ENCODE measurements at places on chromosomes 6 and 20. TPM values are rescaled to one million over a fixed set of nuclear protein-coding genes. Genes with fewer than 3 reads are reported as not detected.
A peak's percentile ranks its signal among the peaks of the same experiment; 100 is the strongest.

- DNase-seq: no peak
Measured at GRCh38 chr6:38801305-38801704, 86.2 kb downstream of the DNAH8 start.

GRCh38 chr6:145895802-145896201, 68.4 kb downstream of the SHPRH start:
- DNase-seq: no peak

DNA sequence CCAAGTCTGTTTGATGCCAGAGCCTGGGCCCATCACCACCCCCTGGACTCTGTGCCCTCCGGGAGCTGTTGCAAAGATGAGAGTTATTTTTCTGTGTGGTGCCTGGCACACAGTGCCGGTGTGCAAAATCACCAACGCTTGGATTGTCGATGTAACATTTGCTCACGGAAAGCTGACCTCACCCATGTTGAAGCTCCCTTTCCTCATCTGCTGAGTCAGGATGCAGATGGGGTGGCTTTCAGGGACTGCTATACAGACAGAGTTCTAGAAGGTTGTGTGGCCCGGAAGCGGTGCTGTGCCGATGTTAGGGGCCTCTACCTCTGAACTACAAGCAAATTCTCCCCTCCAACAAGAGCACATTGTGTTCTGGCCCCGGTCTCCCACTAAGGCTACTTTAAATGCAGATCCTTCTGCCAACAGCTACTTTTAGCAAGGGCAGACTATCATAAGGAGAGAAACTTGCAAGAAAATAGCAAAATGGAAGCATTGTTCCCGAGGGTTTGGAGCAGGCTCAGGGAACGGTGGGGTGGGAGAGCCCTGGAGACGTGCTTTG, 34.0 kb downstream of the EYA2 start:
- no peak for DNase-seq

GRCh38 chr6:111761212-111761611, 112.0 kb downstream of the FYN start:
- DNase-seq: no peak

GRCh38 chr6:11798096-11798495, 19.5 kb upstream of the ADTRP start:
- no peak for DNase-seq

GRCh38 chr20:62401331-62401779, 5.7 kb downstream of the CABLES2 start:
- no peak for DNase-seq

- no peak for DNase-seq
Measured at GRCh38 chr20:10074513-10074912, 39.7 kb downstream of the ANKEF1 start.

DNA sequence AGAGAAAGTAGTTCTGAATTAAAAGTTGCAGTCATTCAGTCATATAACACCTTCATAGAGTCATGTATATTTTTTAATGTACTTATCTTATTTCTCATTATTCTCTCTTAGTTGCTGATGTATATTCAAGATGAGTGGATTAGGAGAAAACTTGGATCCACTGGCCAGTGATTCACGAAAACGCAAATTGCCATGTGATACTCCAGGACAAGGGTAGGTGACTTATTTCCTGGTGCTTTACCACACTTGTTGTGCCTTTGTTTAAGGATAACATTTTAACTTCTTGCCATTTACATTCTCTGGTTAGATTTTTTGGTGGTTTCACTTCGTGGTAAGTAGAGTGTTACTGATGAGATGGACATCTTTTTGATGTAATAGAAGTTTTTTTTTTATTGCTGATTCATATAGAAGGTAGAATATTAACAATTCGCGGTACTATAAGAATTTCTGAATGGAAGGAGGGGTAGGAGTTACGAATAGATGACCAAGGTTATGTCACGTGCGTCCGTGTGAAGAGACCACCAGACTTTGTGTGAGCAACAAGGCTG, 120.5 kb downstream of the NCOA3 start:
- no peak for DNase-seq

DNA sequence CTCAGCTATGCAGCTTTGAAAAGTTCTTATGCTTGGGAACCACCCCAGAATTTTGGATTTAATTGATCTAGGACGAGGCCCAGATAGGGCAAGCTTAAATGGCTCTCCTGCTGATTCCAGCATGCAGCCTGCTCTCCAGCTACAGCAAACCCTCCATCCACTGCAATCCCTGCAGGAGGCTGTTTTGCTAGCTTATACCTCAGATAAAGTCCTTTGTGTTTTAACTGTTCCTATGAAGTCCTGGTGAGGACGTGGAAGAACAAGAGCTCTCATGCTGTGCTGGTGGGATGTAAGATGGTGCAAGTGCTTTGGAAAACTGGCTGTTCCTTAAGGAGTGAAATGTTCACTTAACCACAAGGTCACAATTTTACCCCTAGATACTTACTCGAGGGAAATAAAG, 25.5 kb upstream of the NXT1 start:
- no peak for DNase-seq

DNA sequence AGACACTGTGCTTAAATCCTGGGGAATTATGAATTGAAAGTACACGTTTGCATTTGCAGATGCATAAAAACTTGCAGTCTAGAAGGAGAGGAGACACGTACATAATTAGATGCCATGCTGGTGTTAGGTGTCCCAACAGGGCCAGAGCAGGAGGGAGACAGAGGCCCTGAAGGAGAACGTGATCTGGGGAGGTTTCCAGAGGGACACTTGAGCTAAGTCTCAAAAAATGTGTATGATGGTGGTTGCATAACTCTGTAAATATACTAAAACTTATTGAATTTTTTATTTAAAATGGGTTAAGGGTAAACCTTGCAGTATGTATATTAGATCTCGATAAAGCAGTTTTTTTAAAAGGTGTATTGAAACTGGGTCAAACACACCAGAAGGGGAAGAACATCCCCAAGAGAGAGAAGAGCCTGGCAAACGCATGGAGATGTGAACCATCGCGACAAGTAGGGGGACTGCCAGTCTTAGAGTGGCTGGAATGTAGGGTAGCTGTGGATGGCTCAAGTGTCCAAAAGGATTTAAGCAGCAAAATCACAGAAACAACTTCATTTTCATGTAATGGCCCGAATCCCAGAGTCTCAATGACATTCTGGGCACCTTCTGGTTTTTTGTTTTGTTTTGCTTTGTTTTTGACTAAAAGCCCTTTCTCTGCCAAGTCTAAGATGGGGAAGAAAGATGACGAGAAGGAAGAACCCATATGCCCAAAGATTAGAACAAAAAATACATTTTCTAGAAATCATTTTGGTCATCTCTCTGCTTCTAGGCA, 15.3 kb downstream of the TRAF3IP2 start:
- DNase-seq: no peak

DNA sequence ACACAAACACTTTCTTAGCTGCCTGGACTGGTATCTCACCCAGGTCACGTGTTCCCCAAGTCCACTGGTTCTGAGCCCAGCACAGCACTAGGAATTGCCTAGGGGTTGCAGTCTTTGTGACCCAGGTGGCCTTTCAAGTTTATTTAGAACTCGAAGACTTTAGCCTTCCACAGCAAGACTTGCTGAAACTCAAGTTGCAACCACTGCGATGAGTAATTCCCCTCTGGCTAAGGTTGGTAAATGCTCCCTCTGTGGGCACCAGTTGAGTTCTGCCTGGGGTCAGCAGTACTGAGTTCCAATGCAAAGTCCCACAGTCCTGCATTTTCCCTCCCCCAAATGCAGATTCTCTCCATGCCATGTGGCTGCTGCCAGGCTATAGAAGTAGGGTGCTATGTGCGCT, 77.6 kb upstream of the MOCS1 start:
- DNase-seq: peak; percentile 82

DNA sequence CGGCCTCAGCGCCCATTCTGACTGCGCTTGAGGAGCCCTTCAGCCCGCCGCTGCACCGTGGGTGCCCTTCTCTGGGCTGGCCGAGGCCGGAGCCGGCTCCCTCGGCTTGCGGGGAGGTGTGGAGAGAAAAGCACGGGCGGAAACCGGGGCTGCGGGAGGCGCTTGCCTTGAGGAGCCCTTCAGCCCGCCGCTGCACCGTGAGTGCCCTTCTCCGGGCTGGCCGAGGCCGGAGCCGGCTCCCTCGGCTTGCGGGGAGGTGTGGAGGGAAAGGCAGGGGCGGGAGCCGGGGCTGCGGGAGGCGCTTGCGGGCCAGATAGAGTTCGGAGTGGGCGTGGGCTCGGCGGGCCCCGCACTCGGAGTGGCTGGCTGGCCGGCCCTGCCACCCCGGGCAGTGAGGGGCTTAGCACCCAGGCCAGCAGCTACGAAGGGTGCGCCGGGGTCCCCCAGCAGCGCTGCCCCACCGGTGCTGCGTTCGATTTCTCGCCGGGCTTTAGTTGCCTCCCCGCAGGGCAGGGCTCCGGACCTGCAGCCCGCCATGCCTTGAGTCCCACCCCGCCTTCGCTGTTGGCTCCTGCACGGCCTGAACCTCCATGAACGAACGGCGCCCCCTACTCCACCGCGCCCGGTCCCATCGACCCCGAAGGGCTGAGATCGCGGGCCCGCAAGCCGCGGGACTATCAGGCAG, 45.7 kb upstream of the MCUR1 start:
- no peak for DNase-seq

DNA sequence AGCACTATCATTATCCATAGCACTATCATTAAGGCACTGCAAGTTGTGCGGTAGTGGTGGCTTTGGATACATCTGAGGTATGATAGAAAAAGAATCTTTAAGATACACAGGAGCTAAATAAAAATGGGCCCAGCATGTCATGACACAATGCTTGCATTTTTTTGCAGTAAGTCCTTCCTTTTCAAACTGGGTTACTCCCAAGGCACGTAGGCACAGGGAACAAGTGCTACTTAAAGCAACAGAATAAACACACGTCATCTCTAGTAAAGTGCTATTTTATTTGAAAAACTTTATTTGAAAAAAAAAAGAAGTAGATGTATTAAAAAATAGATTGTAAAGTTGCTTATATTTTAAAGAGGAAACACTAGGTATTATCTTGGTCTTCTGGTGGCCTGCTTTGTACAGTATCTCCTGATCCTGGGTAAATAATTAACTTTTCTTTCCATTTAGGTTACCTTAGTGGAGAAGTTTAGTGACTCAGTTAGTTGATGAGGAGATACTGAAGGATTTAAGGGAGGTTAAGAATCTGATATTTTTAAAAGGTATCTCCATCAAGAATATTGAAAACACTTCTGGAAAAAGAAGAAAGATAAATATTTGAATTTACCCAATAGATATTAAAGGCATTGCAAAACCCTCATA, 129.6 kb downstream of the EDN1 start:
- no peak for DNase-seq

GRCh38 chr6:106446983-106447382, 86.5 kb downstream of the CRYBG1 start:
- DNase-seq: no peak

GRCh38 chr20:5663396-5663795, 86.8 kb upstream of the SHLD1 start:
- DNase-seq: no peak

- no peak for DNase-seq
Measured at GRCh38 chr20:533526-533925, 10.1 kb downstream of the CSNK2A1 start.

DNA sequence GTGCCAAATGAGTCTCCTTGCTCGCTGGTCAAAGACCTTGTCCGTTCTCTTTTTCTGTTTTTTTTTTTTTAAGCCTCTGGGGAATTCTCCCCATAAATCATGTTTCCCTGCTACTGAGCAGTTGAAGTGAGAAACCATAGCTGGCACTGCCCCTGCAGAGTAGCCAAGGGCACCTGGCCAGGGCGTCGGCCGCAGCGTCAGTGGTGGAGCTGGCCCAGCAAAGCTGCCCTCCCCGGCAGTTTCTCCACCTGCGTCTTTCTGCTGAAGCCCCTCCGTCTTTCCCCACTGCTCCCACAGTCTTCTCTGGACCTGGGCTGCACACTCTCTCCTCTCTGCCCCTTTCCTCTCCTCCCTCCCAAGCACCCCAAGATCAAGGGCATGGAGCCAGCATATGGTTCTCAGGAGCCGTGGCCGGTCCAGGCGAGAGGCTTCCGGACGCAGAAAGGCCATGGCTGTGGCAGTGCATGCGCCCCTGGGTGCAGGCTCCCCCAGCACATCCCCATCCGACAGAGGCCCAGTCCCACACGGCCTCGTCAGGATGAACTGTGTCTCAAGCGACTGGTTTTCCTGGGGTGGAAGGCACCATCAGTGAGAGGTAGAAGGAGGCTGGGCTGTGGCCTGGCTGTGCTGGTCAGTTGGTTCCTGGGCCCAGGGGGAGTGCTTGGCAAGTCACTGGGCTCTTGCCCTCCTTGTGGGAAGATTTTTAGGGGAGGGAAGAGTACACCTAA, 218.1 kb downstream of the ERMARD start:
- no peak for DNase-seq

- DNase-seq: no peak
Measured at GRCh38 chr20:59736366-59736765, 132.0 kb downstream of the PHACTR3 start.

- no peak for DNase-seq
Measured at GRCh38 chr6:41943456-41943855, 1.8 kb upstream of the CCND3 start.

CTCFL gene
- not detected for total RNA-seq

GNRH2 gene
- total RNA-seq: not detected

TSPO2 gene
- total RNA-seq: not detected

MDFI gene
- total RNA-seq: 4.0 TPM

KIZ gene
- total RNA-seq: 28.3 TPM

FABP7 gene
- total RNA-seq: not detected

EMILIN3 gene
- total RNA-seq: 0.83 TPM

CBLN4 gene
- total RNA-seq: 0.11 TPM

SMLR1 gene
- total RNA-seq: not detected

PTCRA gene
- not detected for total RNA-seq

PARD6B gene
- total RNA-seq: 4.2 TPM

TMEM151B gene
- 0.98 TPM for total RNA-seq

APCDD1L gene
- total RNA-seq: 1.7 TPM

ANKRD66 gene
- not detected for total RNA-seq

MKKS gene
- 16.0 TPM for total RNA-seq

Data from esophagus muscularis mucosa (tissue), 4 donors.